Nephron progenitor cell (in vitro differentiated cells): ENCODE measurements at places on chromosomes 4 and X.

DNA sequence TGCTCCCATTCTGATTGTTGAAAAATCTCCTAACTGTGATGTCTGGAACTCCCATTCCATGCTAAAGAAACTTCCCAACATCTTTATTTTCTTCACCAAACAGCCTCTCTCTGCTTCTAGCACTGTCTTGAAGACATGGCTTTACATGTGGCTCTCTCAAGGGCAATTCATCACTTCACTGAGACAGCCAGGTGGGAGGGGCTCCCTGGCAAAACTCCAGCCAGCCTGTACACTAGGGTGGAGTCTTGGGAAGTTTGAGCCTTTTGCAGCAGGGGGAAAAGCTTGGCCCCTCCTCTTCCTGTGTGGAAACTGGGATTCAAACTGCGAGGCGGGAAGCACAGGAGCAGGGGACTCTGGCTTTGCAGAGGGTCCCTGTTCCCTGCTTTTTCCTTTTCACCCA, 130.5 kb upstream of the TTC29 start:
- H3K4me3 ChIP-seq, result no peak overlapping the region
- H3K27ac ChIP-seq, result no peak overlapping the region
- peaks cover 10% of the 10 kb centered on the region for H3K36me3 ChIP-seq
- DNase-seq, result peak; percentile 28
- peaks cover 9% of the 10 kb centered on the region for H3K27me3 ChIP-seq

GRCh38 chr4:93825551-93826216, 2.9 kb upstream of the ATOH1 start:
- H3K4me1 ChIP-seq, result peaks cover 23% of the 10 kb centered on the region
- H3K36me3 ChIP-seq, result no peaks in the 10 kb centered on the region
- DNase-seq, result no peak
- H3K27me3 ChIP-seq, result peaks cover 82% of the 10 kb centered on the region
- no peak overlapping the region for H3K4me3 ChIP-seq
- H3K27ac ChIP-seq, result no peak overlapping the region

DNA sequence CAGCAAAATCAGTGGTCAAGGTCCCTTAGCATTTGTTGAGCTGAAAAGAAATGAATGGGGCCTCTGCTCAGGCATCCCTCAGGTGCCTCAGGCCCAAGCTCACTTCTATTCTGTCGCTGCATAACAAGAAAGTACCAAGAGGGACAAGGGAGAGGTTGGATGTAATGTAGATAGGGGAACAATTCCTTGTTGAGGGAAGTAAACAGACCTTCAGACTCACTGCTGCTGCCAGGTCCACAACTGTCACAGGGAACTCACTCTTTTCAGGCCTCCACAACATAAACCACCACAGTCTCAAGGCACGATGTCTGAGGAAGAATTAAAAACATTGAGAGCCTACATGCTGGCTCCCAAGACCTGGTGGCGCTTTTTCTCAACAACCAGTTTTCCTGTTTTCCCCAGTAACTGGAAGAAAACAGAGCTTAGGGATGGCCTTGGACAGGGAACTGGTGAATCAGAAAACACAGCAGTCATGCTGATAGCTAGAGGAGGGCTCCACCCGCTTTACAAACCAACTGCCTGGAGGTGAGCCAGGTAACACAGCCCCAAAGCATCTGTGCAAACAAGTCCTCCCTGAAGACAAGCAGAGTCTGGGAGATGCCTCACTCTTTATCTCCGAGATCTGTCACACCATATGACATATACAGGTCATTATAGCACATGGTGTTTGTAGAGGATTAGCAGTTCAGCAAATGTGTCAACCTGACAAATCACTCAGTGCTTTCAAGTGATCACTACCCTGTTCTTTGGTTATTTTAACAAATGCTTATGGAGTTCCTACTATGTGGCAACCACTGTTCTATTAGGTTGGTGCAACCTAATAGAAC, 14.3 kb upstream of the AWAT1 start:
- peaks cover 2% of the 10 kb centered on the region for H3K27me3 ChIP-seq
- DNase-seq, result no peak
- no peaks in the 10 kb centered on the region for H3K36me3 ChIP-seq
- no peak overlapping the region for H3K4me3 ChIP-seq
- no peak overlapping the region for H3K27ac ChIP-seq

- peak; percentile 11 for DNase-seq
- H3K4me1 ChIP-seq, result peaks cover 35% of the 10 kb centered on the region
- H3K36me3 ChIP-seq, result no peaks in the 10 kb centered on the region
- peaks cover 4% of the 10 kb centered on the region for H3K27me3 ChIP-seq
- peak overlapping the region; percentile 47 for H3K27ac ChIP-seq
Observed at GRCh38 chr4:174086829-174087799, 196.4 kb downstream of the FBXO8 start.

DNA sequence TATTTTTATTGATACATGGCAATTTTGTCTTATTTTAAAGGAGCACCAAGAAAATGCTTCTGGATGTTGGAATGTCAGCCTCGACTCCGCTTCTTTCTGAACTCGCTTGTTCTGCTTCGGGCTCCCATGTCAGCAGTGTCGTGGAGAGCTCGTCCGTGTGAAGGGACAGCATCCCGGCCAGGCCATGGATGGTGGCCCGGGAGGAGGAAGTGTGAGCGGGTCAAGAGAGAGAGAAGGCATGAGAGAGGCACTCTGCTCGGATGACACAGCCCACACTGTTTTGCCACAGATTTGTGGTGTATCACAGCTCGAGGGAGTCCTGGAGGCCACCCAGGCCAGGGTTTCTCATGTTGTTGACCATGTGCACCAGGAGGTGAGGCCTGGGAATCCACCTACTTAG, 107.0 kb downstream of the TRAPPC11 start:
- H3K27me3 ChIP-seq, result peaks cover 3% of the 10 kb centered on the region
- no peaks in the 10 kb centered on the region for H3K36me3 ChIP-seq
- DNase-seq, result no peak
- H3K4me3 ChIP-seq, result no peak overlapping the region
- H3K4me1 ChIP-seq, result peaks cover 16% of the 10 kb centered on the region
